ENCODE measurements at places on chromosomes 5 and 9. TPM values are rescaled to one million over a fixed set of nuclear protein-coding genes. Genes with fewer than 3 reads are reported as not detected.

GRCh38 chr9:96057155-96057554 is 181.7 kb downstream of the ERCC6L2 start:
- DNase-seq: no peak

GRCh38 chr9:118303216-118303615 is 599.0 kb downstream of the TLR4 start:
- no peak for DNase-seq

- no peak for DNase-seq
These were observed 343.8 kb upstream of the IRX1 start for GRCh38 chr5:3251784-3252183.

GRCh38 chr5:132394667-132395259 is 25.3 kb downstream of the SLC22A5 start:
- DNase-seq: no peak

DNA sequence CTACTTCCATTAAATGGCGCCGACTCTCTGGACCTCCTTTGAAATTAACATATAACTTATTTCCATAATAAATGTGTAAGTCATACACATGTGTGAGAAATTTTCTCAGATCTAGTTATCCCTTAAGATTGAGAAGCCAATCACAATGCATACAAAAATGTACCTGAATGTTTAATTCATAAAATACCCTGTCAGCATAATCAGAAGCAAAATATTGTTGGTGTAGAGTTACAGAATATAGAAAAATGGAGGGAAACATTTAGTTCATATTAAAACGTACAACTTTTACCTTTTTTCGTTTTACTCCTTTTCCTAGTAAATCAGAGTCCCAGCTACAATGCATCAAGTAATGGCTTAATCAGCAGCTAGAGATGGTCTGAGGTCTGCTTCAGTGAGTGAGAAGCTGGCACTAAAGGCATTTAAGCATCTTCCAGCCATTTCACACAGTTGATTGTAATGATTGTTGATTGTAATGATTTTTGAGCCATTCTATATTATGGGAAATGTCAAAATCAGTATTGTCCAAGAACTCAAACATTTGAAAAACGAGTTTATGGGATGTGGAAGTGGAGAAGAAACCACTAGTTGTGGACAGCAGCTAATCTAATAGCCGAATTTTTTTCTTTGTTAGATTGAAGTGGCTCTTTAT is 81.8 kb downstream of the ANXA1 start:
- DNase-seq: no peak

DNA sequence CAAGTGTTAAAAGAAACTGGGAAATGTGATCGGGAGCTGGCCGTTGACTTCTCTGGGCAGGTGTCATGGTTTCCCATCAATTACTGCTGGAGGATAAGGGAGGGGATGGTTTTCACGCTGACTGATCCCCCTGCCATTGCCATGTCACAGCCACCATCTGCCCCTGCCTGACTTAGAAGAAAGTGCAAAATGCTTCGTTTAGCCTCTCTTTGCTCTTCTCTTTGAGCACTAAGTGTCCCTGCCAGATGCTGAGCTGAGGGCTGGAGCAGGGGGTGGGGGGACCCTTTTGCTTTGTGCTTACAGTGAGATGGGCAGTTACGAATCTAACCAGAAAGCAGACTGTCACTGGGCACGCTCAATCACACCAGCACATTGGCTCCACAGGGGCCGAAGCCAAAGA is 138.4 kb upstream of the ALDH1B1 start:
- DNase-seq: no peak

DNA sequence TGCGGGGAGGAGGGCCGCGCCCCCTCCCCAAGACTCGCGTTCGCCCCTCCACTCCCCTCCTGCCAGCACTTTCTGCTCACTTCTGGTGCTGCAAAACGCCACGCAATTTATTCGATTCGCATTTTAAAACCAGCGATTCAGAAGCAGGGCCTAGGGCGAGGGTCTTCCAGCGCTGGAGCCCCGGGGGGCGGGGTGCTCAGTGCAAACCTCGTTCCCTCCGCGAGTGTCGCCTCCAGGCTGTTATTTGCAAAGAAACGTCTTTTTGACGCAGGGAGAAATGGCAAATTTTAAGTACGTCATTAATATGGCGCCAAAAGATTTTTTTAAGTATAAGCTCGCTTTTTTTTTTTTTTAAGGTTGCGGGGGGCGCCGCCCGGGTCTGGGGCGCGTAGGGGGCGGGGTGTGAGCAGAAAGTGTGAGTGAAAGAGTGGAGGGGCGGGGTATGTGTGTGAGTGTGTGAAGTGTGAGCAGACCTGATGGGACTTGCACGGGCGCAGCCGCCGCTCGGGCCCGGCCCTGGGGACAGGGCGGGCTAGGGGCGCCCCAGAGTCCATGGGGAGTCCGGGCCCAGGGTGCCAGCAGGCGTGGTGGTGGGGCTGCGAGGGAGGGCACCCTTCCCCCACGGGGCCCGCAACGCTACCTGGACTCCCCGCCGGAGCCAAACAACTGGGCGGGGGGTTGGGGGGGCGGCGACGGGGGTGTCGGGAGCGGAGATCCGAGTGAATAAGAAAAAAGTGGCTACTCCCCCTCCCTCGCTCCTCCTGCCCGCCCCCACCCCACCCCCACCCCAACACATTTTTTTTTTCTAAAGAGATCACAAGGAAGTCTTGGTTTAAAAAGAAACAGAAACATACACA is at the start of gene JADE2:
JADE2 (plus strand) TSS at position 845 of the 857 bp plus-strand sequence. CDS start 10,188 bp downstream, outside the sequence.
- no peak for DNase-seq

GRCh38 chr5:111530298-111530740 is 18.0 kb upstream of the STARD4 start:
- peak; percentile 61 for DNase-seq

GRCh38 chr5:126718236-126718868 is 58.6 kb upstream of the LMNB1 start:
- no peak for DNase-seq

DNA sequence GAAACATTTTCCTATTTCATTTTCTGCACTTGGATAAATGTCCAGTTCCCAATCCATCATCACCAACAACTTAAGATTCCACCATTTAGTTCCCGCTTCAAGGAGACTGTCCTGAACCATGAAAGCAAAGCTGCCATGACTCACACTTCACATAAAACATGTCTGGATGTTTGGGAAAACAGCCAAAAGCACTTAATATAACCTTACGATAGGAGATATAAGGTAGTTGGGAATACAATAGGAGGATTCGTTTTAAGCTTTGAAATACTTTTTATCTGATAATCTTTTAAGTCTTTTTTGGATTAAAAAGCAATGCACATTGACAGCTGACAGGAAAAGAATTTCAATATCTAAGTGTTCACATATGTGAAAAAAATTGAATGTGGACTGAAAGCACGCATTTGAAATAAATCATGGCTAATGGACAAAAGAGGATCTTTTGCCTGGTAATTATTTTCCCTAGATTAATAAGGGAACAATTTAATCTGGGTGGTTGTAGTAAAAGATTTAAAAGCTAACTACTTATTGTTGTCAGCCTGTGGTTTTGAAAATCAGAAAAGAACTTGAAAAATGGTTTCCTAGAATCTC is 17.3 kb upstream of the TGFBI start:
- DNase-seq: peak; percentile 16

DNA sequence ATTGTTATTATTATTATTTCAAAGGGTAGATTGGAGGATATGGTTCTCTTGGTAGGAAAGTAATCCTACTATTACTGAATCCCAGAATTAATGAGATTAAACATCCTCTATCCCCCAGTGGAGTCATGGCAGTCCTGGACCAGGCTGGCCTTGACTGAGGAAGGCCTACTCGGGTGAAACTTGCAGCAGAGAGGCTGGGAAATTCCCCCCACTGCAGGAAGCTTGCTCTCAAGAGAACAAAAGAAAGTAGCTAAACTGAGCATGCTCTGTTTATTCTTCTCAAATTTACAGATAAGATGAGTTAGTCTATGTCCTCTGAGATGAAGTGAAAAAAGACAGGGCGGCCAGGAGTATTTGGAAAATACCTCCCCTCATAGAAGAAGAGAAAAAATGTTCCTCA is 233.9 kb upstream of the RPS23 start:
- DNase-seq: no peak

GRCh38 chr5:134649163-134649835 is 714 bp downstream of the SEC24A start:
- DNase-seq: no peak

- DNase-seq: no peak
These were observed 331.9 kb downstream of the SPOCK1 start for GRCh38 chr5:137167187-137167586.

GRCh38 chr5:179828756-179829421 is 8.2 kb downstream of the SQSTM1 start:
- DNase-seq: no peak

Gene SPINK6
- total RNA-seq: not detected

Gene CREBRF
- total RNA-seq: 7.7 TPM

Gene ARL10
- total RNA-seq: 0.05 TPM

Gene MARCHF3
- 2.3 TPM for total RNA-seq

Gene PCDHGB3
- total RNA-seq: 0.10 TPM

Gene ZNF474
- total RNA-seq: 0.37 TPM

Gene GPR21
- 1.1 TPM for total RNA-seq

Data from HCT116 (cell line).